Cardiac septum (tissue), 1 donor: ENCODE measurements at places on chromosomes 1 and 21.
A peak's percentile ranks its signal among the peaks of the same experiment; 100 is the strongest.

DNA sequence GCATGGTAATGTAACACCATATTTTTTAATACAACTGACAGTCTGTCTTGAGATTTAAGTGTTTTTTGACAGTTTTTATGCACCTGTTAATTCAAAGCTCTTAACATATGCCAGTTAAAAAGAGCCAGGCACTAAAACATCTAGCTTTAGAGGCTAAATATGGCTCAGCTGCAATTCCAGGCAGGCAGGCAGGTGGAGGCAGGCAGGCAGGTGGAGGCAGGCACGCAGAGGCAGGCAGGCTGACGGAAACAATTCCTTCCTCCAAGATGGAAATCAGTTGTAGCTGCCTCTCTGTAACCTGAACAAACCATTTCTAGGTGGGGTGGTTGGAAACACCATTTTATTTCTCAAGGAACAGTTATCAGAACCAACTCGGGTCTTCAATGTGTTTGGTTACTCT is 51.2 kb downstream of the GORAB start:
- DNase-seq: no peak

- DNase-seq: no peak
Observed at GRCh38 chr1:110408488-110408887, 994 bp upstream of the LAMTOR5 start.

GRCh38 chr1:17210176-17210575 is 5.2 kb downstream of the PADI1 start:
- DNase-seq: no peak

- DNase-seq: no peak
Observed at GRCh38 chr1:61472876-61473275, 252.1 kb downstream of the TM2D1 start.

DNA sequence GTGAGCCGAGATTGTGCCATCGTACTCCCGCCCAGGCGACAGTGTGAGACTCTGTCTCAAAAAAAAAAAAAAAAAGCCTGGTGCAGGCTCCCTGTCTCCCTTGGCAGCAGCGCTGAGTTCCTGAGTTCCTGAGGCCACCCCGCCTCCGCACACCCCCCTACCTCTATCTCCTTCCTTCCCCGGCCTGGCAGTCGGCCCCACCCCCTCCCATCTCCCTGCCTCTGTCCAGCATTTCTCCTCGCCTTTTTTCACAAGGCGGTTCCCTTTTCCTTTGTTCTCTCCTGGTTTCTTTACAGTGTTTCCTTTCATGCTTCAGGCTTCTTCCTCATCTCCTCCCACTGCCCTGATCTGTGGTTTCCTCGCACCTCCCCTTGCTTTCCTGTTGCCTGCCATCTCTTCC is 2.7 kb downstream of the RORC start:
- DNase-seq: no peak

DNA sequence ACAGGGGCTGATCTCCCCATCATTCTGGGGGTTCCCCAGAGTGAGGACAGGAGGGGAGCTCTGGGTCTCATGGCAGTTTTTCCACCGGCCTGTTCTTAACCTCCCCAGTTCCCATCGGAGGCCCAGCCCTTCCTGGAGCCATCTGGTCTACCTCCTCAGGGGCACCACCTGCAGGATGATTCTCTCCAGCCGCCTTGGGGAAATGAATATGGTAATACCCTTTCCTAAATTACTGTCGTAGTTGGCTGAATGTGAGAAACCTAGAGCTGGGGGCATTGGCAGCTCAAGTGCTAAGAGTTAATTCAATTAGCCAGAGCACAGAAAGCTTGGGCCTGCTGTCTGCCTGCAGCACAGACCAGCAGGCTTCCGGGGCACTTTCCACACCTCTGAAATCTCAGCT is 64.9 kb downstream of the TAS1R2 start:
- no peak for DNase-seq

GRCh38 chr1:66354311-66355201 is 179.4 kb upstream of the SGIP1 start:
- DNase-seq: no peak

GRCh38 chr1:162252214-162252613 is 124.4 kb downstream of the SPATA46 start:
- no peak for DNase-seq

DNA sequence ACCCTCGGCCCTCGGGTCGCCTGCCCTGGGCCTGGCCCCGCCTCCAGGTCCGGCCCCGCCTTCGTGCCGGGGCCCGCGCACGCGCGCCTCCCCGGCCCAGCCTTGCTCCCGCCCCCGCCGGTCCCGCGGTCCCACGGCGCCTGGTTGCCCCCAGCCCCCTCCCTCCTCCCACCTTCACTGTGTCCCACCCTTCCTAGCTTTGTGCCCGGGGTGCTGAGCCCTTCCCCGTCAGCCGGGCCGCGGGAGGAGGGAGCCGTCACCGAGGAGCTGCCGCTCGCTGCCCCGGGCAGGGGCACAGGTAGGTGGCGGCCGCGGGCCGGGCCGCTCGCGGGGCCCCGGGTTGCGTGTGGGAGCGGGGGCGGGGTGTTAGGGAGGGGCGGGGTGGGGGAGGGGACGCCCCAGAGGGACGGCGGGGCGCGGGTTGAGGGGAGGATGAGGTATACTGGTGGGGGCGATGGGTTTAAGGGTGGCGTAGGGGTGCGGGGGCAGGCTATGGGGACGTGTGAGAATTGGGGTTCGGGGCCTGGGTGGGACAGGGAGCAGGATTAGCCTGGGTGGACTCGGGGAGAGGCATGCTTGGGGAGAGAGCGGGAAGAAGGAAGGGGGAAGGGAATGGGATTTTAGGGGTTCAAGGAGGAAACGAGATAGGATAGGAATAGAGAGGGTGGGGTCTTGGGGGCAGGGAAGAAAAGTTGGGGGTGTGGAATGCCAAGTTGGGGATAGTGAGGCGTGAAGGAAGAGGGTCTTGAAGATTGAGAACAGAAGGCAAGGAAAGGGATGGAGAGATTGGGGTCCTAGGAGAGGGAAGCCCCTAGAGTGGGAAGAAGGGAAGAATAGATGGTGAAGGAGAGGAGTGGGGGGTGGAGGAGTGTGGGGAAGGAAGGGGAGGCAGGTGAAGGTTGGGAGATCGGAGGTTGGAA is at the start of gene LRRC42:
Gene LRRC42, plus strand, starts transcription at position 99 of the 920 bp plus-strand sequence. CDS start 5,650 bp downstream, outside the sequence.
- DNase-seq: no peak

DNA sequence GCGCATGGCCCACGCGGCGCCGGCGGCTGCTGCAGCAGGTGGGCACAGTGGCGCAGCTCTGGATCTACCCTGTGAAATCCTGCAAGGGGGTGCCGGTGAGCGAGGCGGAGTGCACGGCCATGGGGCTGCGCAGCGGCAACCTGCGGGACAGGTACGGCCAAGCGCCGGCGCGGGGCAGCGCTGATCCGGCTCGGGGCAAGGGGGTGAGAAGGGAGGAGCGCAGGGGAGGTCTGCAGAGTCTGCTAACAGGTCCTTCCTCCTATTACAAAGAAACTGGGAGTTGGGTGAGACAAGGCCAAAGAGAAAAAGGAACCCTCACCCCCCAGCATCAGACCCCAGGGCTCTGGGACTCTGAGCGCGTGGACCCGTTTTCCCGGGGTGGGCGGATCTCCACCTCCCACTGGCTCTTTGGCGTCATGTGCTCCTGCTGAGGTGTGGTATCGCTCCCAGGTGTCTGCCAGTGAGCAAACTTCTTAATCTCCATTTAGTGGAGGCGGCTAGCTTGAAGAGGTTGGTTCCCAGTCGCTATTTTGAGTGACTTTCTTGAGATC is 431 bp downstream of the MTARC1 start:
- no peak for DNase-seq

DNA sequence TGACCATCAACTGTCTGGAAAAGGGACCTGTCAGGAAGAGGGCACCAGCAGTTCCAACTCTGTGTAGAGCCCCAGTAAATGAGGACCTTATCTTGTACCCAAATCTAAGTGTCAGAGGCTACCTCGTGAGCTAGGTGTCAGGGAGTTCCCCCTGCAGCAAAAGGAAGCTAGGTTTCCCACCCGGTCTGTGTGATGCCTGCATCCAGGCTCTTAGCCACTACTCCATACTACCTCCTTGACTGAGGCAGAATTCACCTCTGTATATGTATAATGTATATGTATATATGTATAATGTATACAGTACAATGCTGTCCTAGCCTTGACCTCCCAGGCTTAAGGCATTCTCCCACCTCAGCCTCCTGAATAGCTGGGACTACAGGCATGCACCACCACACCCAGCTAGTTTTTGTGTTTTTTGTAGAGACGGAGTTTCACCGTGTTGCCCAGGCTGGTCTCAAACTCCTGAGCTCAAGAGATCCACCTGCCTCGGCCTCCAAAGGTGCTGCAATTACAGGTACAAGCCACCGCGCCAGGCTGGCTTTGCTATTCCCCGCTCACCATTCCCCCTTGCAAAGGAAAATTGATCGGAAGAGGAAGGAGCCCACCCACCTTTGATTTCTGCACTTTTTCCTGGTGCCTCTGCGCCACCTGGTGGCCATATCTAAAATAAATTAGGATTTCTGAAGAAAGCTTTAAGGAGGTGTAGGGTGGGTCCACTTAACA is 15.7 kb upstream of the LUZP1 start:
- no peak for DNase-seq

DNA sequence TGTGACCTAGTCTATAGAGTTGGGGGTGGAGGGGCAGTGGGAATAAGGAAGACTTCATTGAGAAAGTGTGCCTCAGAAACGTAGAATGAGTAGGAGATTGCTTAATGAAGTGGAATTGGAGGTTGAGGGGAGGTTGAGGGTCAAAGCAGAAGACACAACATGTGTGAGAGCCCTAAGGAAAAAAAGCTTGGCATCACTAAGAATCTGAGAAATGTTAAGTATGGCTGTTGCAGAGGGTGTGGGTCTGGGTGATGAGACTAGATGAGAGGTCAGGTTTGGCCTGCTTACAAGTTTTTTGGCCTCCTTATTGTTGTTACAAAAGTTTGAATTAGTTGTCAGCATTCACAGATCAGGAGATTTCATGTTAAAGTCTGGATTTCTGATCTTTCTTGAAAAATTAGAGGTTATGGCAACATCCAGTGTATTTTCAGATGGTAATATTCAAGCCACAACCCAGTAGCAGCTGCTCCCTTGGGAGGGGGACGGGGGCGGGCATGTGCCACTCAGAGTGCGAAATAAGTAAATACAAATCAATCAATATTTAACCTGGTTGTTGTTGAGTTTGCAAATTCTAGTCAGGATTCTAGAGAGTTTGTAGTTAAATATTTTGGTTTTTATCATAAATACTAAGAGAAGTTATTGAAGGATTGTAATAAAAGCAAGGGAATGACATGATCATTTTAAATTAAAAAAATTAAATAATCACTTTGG is 4.3 kb downstream of the MAN1A2 start:
- no peak for DNase-seq

DNA sequence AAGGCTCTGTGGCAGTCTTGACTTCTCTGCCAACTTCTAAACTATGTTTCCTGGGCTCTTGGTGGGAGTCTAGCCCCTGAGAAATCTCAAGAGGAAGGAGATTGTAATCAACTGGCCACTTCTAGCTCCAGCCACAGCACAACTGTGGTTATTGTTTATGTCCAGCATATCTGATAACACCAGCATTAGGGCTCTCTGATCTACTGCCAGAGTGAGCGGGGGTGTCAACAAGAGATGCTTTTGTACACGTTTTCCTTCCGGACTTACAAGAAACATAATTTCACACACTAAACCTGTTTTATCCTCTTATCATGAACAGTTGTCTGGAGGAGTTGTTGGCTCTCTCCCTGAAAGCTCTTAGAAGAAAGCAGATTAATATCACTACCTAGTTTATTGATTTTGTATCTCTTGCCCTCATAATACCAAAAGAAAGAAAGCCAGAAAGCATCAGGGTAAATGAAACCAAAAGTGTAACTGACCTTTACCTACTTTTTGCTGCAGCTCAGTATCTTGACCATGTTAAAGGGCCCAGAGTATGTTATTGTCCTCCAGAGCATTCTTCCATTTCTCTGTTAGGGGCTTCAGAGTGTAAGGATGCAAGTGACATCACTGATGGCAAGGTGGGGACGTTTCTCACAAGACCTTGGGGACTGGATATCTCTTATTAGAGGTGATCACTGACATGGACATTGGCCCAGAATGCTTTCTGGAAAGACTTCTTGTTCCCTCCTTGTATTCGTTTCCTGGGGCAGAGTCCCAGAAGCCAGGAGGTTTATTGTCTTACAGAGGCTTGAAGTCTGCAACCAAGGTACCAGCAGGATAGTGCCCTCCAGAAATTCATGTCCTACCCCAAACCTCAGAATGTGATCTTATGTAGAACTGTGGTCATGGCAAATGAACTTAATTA is 9.6 kb upstream of the SH2D1B start:
- DNase-seq: no peak

GRCh38 chr1:11918799-11919519 is 7.3 kb downstream of the KIAA2013 start:
- DNase-seq: peak; percentile 82

GRCh38 chr1:108692724-108693655 is 880 bp downstream of the PRPF38B start:
- DNase-seq: no peak

GRCh38 chr1:151606384-151606783 is 5.5 kb upstream of the SNX27 start:
- no peak for DNase-seq

- DNase-seq: no peak
Observed at GRCh38 chr21:42105476-42106315, 34.6 kb downstream of the UMODL1 start.

DNA sequence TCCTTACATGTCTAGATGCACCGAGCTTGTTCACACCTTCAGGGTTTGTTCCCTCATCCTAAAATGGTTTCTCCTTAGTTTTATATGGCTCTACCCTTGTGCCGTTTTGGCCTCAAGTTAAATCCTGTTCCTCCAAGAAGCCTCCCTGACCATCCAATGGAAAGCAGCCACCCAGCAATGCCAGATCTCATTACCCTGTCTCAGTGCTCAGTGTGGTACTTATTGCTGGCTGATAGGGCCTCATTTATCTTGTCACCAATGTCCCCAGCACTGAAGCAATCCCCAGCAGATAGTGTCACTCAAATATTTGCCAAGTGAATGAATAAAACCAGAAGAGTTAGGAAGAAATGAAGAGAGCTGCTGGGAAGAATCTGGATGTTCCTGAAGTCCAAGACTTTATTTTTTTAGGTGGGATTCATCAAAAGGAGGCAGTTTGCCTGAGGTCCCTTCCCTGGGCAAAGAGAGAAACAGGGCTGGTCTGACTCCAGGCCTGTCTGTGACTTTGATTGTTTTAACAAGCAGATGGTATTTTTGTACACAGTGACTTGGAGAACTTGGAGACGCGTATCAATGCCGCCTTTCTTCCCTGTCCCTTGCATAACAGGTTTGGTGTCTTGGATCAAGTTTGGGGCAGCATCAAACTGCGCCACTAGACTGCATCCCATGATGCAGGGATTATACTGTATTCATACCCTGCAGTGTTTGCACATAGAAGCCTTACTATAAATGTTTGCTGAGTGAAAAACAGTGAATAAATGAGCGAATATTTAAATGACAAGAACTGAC is 221.2 kb downstream of the DISC1 start:
- no peak for DNase-seq

DNA sequence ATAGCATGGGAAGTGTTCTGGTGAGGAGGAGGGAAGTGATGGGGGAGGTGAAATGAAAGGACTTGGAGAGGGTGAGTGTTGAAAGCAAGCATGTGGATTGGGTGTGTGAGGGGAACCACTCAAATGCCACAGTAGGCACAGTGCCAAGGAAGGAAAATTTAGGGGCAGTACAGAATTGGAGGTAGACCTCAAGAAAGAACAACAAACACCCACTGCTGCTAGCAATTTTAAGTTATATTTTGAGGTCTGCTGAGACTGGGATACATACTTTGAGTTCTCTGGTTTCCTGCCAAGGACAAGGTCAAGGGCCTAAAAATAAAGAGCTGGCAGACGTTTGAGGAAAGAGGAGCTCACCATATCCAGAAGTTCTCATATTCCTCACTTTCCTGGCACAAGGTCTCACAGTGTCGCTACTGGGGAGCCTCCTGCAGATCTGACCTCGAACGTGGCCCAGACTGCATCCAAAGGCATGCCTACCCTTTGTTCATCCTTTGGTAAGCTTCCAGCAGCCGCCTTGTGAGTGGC is 104.0 kb downstream of the BRINP2 start:
- no peak for DNase-seq
